ENCODE measurements at places on chromosomes 2 and 18. TPM values are rescaled to one million over a fixed set of nuclear protein-coding genes. Genes with fewer than 3 reads are reported as not detected.

Gene NXPH2
- total RNA-seq = not detected

GRCh38 chr2:100367163-100367562, 44.9 kb upstream of the LONRF2 start:
- DNase-seq = no peak
- H3K27me3 ChIP-seq = no peaks in the 10 kb centered on the region
- no peaks in the 10 kb centered on the region for H3K4me1 ChIP-seq

- no peak for DNase-seq
- H3K36me3 ChIP-seq = no peaks in the 10 kb centered on the region
- no peaks in the 10 kb centered on the region for H3K4me1 ChIP-seq
- no peak overlapping the region for H3K4me3 ChIP-seq
Observed at GRCh38 chr2:52386433-52387030, 1354.6 kb upstream of the NRXN1 start.

DNA sequence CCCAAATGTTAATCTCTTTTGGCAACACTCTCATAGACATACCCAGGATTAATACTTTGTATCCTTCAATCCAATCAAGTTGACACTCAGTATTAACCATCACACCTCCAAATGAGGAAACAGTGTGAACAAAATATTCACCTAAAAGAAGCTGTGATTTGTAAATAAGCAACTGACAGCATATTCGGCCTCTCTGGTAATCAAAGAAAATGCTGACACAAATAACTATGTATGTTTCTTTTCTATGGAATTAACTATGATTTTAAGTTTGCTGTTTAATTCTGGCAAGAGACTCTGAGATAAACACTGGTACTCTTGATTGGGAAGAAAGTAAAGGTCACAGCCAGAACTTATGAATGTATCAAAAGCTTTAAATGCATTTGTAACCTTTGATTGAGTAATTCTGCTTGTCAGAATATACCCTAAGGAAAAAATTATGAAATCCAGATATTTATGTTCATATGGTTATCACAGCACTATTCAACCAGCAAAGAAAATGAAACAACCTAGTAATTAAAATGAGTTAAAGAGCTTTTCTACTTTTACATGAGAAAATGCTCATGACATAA, 3.6 kb upstream of the GYPC start:
- H3K4me3 ChIP-seq = no peak overlapping the region
- H3K27me3 ChIP-seq = no peaks in the 10 kb centered on the region

Gene SPATA3
- not detected for total RNA-seq

- no peak for DNase-seq
- no peak overlapping the region for H3K27ac ChIP-seq
- H3K4me1 ChIP-seq = no peaks in the 10 kb centered on the region
- H3K4me3 ChIP-seq = no peak overlapping the region
- no peaks in the 10 kb centered on the region for H3K27me3 ChIP-seq
- H3K36me3 ChIP-seq = no peaks in the 10 kb centered on the region
Observed at GRCh38 chr2:127310980-127311379, 17.0 kb upstream of the ERCC3 start.

Gene MOCOS
- total RNA-seq = 1.4 TPM

Gene TNFAIP6
- total RNA-seq = 1.7 TPM

DNA sequence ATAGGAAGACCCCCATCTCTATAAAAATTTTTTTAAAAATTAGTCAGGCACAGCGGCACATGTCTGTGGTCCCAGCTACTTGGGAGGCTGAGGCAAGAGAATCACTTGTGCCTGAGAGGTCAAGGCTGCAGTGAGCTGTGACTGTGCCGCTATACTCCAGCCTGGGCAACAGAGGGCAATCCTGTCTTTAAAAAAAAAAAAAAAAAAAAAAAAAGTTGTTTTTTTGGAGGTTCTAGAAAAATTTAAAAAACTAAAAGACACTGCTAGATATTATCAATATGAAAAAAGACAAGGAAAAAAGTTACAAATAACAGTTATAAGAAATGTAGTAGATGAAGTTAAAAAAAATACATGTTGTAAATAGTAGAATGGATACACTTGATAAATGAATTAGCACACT, 56.1 kb upstream of the C2orf15 start:
- DNase-seq = no peak
- no peak overlapping the region for H3K27ac ChIP-seq
- no peak overlapping the region for H3K4me3 ChIP-seq

Gene PKDCC
- total RNA-seq = 244 TPM

Data from uterus (tissue), 4 donors.